NCI-H345 (cell line): ENCODE measurements at places on chromosomes 7 and 10.

- no peak for DNase-seq
Observed at GRCh38 chr7:134901389-134902020, 84.8 kb upstream of the AGBL3 start.

GRCh38 chr7:139645572-139646523 is 122.4 kb downstream of the CLEC2L start:
- DNase-seq: peak; percentile 83

DNA sequence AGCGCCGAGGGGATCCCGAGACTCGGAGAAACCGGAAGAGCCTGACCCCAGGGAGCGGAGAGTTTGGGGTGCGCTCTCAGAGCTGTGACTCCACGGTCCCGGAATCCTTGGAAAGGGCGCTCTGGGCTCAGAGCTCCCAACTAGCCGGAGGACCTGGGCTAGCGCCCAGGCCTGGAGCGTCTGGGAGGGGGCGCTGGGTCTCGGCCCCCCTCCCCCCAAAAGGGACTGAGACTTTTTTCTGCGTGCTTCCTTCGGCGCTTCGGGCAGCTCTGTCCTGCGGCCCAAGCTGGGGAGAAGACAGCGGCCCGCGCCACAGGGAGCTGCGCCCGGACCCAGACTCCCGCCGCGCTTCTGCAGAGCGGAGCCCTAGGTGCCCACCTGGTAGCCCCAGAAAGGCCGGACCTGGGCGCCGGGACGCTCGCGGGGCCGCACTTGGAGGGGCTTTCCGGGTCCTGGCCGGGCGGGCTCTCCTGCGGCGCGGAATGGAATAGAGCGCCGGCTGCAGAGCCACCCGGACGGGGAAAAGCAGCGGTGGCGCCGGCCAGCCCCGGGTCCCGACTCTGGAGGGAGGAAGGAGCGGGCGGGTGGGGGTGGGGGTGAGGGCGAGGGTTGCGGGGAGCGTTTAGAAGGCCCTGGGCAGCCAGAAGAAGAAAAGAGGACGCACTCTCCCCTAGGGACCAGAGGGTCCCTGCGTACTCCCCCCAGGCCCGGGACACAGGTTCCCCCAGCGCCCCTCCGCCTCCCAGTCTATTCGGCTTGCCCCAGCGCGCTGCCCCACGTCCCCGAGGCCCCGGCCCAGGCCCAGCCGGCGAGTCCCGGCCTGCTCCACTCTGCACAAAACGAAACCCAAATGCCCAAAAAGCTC is 4.7 kb downstream of the ZNF503 start:
- no peak for DNase-seq

DNA sequence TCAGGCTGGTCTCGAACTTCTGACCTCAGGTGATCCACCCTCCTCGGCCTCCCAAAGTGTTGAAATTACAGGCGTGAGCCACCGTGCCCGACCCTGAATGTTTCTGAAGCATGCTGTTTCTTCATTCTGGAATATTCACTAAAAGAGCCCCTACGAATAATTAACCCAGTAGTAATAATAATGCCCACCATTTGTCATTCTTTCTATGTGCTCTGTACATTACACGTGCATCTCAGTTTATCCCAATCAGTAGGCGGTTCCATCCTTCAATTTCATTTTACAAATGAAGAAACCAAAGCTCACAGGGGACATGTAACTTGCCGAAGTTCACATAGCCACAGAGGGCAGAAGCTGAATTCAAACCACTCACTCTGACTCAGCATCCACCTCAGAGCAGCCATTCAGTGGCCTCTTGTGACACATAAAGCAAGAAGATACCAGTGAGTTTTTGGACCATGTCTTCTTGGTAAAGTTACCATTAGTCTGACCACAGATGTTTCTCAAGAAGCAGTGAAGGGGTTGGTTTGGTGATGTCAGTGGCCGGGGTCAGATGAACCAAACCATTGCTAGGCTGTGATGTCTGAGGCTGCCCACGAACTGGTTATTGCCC is 71.9 kb upstream of the DUSP5 start:
- no peak for DNase-seq

GRCh38 chr7:45980181-45980905 is 59.3 kb upstream of the IGFBP3 start:
- no peak for DNase-seq

DNA sequence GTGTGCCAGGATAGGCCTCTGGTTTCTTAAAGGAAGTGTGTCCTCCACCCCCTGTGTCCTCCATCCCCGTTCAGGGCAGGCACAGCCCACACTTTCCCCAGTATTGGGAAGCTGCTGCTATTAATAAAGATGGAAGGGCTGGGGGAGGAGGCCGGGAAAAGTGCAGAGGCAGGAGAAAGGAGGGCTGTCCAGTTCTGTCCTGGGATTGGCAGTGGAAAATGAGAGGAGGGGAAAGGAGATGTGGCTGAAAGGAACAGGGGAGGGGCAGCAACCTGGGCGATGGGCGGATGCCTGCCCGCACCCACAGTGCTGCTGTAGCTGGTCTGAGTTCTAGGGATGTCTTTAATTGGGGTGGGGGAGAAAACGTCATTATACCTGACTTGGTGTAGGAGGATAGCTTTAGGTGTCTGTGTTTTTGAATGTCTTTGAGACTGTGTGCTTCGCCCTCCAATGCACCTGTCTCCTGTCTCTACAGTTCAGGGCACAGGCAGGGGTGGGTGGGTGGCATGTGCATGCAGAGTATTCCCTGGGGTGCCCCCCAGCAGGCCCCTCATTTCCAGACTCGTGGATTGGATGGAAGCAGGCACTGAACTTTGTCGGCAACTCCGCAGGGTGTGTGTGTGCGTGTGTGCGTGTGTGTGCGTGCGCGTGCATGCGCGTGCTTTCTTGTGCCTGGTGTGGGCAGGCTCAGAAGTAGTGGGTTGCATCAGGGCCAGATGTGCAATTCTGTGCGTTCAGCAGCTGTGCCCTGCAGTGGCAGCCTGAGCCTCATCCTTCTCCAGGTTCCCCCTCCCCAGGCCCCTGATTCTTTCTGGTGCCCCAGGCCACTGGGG is 2.5 kb downstream of the TRIM8 start:
- no peak for DNase-seq

GRCh38 chr7:151040616-151041375 is 7.5 kb upstream of the ASIC3 start:
- DNase-seq: no peak

DNA sequence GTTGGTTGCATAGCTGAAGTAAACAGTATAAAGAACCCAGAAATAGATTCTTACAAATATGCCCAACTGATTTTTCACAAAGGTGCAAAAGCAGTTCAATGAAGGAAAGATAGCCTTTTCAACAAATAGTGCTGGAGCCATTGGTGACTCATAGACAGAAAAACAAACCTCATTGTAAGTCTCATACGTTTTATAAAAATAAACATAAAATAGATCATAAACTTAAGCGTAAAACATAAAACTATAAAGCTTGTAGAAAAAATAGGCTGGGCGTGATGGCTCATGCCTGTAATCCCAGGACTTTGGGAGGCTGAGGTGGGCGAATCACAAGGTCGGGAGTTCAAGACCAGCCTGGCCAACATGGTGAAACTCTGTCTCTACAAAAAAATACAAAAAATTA is 318.8 kb upstream of the IGFBP3 start:
- DNase-seq: no peak

DNA sequence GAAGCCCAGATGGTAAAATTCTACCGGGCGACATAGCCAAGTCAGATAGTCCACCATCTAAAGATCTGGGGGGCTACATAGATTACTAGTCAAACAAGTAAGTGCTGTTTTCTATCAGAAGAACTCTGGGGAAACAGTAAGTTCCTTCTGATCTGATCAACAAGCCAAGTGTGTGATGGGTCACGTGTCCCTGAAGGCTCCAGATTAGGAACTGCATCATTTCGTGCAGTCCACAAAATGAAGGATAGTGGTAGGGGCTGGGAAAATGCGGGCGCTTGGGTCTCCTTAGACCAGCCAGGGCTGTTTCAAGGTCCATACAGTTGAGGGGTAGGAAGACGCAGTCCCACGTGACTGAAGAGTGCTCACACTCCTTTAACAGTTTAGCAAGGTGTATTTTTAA is 1.8 kb upstream of the CHN2 start:
- no peak for DNase-seq

GRCh38 chr7:39299695-39300094 is 266.5 kb upstream of the YAE1 start:
- no peak for DNase-seq

- DNase-seq: no peak
Observed at GRCh38 chr7:2616387-2617324, 15.1 kb upstream of the TTYH3 start.

- DNase-seq: peak; percentile 4
Observed at GRCh38 chr10:86688398-86688921, 20.1 kb downstream of the LDB3 start.

GRCh38 chr10:24625778-24626177 is 97.9 kb downstream of the ARHGAP21 start:
- no peak for DNase-seq

- DNase-seq: no peak
Observed at GRCh38 chr10:101257084-101257483, 27.8 kb upstream of the LBX1 start.

DNA sequence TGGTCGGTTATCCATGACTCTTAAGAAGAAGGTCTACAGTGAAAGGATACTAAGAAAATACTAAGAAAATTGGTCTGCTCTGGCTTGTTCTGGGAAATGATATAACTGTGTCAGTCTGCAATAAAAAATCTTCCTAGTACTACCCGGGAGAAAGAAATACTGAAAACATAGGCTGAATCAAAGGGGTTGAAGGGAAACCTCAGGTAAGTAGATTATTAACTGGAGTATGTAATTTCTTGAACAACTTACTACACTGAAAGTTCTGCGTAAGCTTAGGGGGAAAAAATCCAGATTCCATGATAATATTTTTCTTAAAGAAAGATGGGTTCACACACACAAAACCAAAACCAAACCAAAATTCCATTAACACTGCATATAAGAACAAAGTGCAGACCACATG is 143.3 kb downstream of the KMT2E start:
- no peak for DNase-seq

- DNase-seq: peak; percentile 35
Observed at GRCh38 chr7:2870471-2870931, 26.4 kb upstream of the GNA12 start.

GRCh38 chr7:88522771-88523293 is 216.1 kb upstream of the STEAP4 start:
- no peak for DNase-seq

DNA sequence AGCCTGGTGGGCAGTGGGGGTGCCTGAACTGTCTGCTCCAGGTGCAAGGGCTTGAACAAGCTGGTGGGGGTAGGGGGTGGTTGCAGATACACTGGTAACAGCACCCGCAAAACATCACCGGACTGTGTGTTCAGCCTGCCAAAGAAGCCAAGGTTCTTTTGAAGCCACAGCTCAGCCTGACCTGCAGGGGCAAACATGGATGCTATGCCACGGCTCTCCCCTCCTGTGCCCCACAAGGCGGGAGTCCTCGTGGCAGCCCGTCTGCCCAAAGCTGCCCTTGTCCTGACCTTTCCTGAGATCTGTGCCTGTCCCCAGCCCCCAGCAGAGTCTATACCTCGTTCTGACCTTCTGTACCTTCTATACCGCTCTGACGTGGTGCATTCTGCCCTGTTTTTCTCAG is 285.7 kb downstream of the GLRX3 start:
- DNase-seq: no peak

- no peak for DNase-seq
Observed at GRCh38 chr10:69864321-69864720, 62.6 kb downstream of the COL13A1 start.

- no peak for DNase-seq
Observed at GRCh38 chr10:114172776-114173602, 1.0 kb downstream of the CCDC186 start.

GRCh38 chr10:101291331-101292193 is 62.3 kb upstream of the LBX1 start:
- DNase-seq: peak; percentile 43

GRCh38 chr7:31408140-31408729 is 67.7 kb upstream of the NEUROD6 start:
- DNase-seq: no peak

- DNase-seq: no peak
Observed at GRCh38 chr10:21032587-21033319, 135.6 kb upstream of the NEBL start.

GRCh38 chr10:33703501-33704213 is 369.2 kb upstream of the NRP1 start:
- no peak for DNase-seq

- DNase-seq: peak; percentile 15
Observed at GRCh38 chr7:108570146-108570755, 577 bp downstream of the DNAJB9 start.

- no peak for DNase-seq
Observed at GRCh38 chr10:120684226-120684625, 166.9 kb upstream of the WDR11 start.

- DNase-seq: no peak
Observed at GRCh38 chr10:113390896-113391295, 162.0 kb upstream of the HABP2 start.

DNA sequence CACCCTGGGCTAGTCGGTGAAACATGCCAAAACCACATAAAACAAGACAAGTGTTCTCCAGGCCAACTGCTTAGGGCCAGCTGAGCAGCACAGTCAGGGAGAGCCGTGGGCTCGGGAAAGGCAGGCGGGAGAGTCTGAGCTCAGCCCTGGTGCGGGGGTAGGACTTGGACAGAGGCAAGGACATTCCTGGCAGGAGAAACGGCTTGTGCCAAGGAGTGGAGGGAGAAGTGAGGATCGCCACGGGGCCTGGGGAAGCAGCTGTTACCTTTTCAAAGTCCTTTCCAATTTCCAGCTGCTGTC is 4.2 kb downstream of the ELN start:
- no peak for DNase-seq

DNA sequence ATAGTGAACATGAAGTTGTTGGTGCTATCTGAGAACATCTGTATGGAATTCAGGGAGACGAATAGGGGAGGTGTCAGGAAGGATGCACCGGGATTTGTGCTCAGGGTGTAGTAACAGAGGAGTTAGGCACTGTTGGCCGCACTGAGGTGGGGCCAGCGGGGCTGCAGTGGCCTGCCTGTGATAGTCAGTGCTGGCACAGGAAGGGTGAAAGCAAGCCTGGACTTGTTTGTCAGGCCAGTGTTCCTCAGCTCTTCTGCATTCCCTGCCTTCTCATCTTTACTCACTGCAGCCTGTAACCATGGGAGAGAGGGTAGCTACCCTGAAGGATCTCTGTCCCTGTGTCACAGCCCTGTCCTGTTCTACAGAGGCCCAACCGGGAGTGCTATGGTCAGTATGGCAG is 81.3 kb downstream of the SH2D4B start:
- no peak for DNase-seq
